ENCODE measurements at places on chromosomes 2 and 18. TPM values are rescaled to one million over a fixed set of nuclear protein-coding genes. Genes with fewer than 3 reads are reported as not detected.

The CYP27C1 gene
- 0.64 TPM for total RNA-seq

The DAPL1 gene
- total RNA-seq = not detected

The IL37 gene
- not detected for total RNA-seq

The REEP1 gene
- 44.9 TPM for total RNA-seq

The FAM237A gene
- not detected for total RNA-seq

The UGT1A5 gene
- 3.2 TPM for total RNA-seq

The SALL3 gene
- 0.16 TPM for total RNA-seq

The SCN1A gene
- not detected for total RNA-seq

The NETO1 gene
- total RNA-seq = 0.95 TPM

The ITPRIPL1 gene
- total RNA-seq = 0.95 TPM

The EMILIN1 gene
- 87.9 TPM for total RNA-seq

The TEX44 gene
- not detected for total RNA-seq

The HOXD12 gene
- not detected for total RNA-seq

The DNAJC5G gene
- not detected for total RNA-seq

All from transverse colon (tissue), 4 donors.